ENCODE measurements at places on chromosomes 12 and 14.

DNA sequence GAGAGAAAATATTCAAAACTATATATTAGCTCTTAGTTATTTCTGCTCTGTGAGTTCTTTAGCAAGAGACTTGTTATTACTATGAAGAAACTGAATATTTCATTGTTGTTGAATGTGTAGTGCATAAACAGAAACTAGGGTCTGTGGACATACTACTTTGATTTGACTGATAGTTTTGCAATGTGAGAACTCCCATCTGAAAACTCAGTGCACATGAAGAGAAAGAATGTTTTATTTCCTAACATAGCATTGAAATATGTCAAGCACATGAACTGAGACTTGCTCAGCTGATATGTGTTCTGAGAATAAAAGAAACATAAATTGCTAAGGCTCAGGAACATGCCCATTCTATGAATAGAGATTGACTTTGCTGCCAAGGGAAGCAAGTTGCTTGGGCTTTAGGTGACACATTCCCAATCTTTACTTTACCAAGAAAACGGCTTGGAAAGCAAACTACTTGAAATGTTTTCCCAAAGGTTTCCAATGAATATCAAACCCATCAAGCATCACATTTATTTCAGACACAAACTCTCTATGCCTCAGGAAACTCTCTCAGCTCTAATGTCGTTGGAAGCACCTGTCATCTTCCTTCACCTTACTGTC, 290.4 kb downstream of the SLC16A7 start:
- DNase-seq: no peak

- DNase-seq: no peak
These were observed 14.2 kb downstream of the BCL11B start for GRCh38 chr14:99257673-99258221.

GRCh38 chr12:89924191-89924590, 215.6 kb upstream of the ATP2B1 start:
- DNase-seq: no peak

DNA sequence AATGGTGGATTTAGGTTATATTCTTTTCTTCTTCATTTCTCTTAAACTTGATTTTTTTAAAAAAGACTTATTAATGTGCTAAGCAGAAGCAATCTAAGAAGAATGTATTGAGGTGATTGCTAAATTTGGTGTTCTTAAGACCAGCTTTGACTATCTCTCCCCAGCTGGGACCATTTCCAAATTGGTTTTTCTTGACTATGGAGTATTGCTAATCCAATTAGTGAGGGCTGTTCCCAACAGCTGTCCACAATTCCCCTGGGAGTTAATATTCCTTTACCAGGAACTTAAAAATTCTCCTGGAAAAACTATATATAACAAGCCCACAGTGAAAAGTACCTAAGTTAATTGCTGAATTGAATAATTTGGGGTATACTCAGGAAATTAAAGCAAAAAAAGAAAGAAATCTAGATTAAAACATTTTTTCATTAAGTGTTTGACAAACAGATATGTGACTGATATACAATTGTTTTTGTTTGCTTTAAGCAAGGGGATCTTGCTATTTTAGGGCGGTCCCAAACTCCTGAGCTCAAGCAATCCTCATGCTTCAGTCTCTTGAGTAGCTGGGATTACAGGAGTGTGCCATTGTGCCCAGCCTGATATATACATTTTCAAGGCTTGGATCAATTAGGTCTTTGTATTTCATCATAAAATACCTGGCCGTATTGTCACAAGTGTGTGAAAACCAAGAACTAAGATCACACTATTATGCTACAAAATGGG, 105.0 kb downstream of the FAR2 start:
- no peak for DNase-seq

GRCh38 chr12:129145381-129145780, 292.1 kb downstream of the GLT1D1 start:
- DNase-seq: no peak

- no peak for DNase-seq
These were observed 45.1 kb upstream of the CHGA start for GRCh38 chr14:92877757-92878431.

DNA sequence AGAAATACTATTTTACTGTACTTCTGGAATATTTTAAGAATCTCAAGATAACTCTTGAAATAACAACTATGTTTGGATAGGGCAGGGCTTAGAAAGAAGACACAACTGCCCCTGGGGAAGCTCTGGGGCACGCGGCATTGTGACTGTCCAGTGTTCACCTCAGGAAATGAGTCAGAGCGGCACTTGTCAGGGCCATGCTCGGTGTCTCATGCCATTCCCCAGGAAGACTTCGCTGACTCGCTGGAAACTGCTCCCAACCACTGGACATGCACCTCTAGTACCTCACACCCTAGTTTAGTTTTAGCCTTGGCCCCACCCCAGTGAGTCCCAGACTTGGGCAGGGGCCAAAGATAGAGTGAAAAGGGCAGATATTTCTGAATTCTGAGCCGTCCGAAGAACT, 192.0 kb downstream of the TTC7B start:
- DNase-seq: no peak

DNA sequence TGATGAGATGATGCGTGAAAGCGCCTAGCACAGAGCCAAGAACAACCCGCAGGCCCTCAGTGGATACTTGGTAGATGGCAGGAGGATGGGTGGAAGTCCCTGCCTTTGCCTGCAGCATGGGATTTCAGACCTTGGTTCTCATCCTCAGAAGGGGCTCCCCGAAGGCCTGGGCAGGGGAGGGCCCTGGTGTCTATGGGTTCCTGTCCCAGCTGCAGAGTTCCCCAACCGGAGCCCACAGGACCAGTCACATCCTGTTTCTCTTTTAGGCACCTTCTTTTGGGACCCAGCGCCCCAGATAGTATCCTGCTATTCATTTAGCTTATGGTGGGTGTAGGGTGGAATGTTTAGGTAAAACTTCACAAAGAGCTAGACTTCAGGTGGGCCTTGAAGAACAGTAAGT, 55.5 kb downstream of the CALM1 start:
- DNase-seq: no peak

DNA sequence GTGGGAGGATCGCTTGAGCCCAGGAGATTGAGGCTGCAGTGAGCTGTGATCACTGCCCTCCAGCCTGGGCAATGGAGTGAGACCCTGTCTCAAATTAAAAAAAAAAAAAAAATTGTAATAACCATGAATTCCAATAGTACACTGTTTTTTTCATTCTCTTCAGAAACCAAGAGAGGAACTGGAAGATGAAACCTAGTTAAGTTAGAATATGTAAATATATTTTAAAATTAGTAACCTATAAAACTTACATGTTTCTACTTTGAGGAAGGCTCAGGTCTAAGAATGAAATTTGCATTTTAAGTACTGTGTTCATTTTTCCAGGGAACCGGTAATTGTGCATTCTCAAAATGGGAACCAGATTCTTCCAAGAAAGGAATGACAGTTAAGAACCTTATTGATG, 18.8 kb downstream of the KNTC1 start:
- no peak for DNase-seq

GRCh38 chr12:91172096-91172495, 10.5 kb downstream of the DCN start:
- no peak for DNase-seq

- no peak for DNase-seq
These were observed 22.0 kb upstream of the CALM1 start for GRCh38 chr14:90374813-90375212.

GRCh38 chr12:109702111-109702841, 11.3 kb upstream of the FAM222A start:
- no peak for DNase-seq

DNA sequence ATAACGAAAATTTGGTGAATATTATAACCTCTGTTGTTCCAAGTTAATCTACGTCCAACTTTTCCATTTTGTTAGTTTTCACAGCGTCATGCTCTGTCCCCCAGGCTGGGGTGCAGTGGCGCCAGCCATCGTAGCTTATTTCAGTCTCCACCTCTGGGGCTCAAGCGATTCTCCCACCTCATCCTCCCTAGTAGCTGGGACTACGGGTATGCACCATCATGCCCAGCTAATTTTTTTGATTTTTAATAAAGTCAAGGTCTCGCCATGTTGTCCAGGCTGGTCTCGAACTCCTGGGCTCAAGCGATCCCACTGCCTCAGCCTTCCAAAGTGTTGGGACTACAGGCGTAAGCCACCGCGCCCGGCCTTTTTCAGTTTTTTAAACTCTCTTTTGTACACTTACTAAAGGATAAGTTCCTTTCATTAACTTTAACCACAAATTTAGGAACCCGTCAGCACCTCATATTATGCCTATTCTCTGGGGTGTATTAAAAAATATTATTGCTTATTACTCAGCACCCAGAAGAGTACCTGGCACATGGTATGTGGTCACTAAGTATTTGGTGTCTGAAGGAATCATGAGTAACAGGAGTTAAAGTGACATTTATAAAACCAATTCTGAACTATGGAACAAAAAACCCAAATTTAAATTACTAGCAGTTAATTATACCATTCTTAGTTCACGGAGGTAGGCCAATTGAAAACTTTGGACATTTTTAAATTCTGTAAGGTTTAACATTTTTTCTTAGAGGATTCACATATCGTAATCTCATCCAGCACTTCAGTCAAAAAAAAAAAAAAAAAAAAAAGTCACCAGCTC, 925 bp upstream of the MIPOL1 start:
- DNase-seq: no peak

- DNase-seq: peak; percentile 3
These were observed 229.4 kb downstream of the CNTN1 start for GRCh38 chr12:40921563-40922163.

DNA sequence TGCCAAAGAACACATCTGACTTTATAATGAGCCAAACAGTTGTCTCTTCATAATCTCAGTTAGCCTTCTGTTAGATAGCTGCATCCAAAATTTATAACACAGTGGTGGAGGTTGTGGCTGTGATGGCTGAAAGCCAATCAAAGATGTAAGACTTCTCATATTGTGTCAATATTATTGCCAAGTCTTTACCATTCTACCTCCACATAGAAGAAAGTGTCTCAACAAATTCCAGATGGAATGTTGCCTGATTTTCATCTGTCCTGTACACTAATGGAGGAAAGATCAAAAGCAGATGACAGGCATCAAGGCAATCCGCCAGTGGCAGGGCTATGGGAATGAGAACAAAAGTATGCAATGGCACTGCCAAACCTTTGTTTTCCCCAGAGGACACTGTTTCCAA, 813.1 kb upstream of the NOVA1 start:
- no peak for DNase-seq

DNA sequence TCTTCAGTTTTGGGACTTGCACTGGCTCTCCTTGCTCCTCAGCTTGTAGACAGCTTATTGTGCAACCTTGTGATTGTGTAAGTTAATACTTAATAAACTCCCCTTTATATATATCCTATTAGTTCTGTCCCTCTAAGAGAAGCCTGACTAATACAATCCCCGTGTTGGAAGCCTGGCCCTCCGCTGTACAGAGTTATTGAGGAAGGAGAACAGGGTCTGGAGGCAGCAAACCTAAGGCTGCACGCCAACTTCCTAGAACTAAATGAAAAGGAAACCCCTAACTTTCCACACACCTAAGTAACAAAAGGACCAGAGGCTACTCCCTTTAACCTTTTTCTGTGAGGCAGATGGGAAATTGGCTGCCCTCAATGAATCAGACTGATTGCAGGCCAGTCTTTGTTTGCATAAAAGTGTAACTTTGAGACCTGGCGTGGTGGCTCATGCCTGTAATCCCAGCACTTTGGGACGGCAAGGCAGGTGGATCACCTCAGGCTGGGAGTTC, 42.6 kb upstream of the LIMA1 start:
- no peak for DNase-seq

DNA sequence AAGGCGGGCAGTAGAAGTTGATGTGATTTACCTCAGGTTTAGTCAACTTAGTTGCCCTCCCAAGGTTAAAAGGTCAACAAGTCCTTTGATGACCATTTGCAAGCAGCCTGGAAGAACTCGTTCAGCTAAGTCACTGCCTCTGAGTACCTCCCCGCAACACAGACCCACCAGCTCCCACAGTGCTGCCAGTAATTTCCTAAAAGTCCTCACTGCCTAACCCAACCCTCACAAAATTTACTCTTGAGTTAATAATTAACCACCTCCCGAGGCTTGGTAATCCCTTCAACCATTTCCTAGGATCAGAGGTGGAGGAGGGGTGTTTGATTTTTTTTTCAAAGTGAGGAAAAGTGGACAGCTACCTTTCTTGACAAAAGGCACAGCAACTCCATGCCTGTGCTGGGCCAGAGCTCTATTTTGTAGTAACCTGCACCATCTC, 55.8 kb downstream of the MAP3K9 start:
- DNase-seq: no peak

DNA sequence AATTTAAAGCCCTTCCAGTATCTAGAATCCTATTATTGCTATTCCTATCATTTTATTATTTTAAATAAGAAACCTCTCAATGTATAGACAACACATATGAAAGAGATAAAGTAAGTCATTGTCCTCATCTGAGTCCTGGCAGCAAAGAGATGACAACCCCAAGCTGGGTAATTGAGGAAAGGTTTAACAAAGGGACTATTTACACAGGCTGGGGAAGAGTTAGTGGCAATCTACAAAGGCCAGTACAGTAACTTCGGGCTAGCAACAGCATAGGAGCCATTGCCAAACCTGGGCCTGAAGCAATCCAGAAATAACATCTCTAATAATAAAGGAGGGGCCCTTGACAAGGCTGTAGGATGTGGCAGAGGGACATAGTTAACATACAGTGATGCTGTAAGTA, 11.2 kb downstream of the PDE6H start:
- no peak for DNase-seq

GRCh38 chr12:128715485-128715884, 108.3 kb downstream of the SLC15A4 start:
- no peak for DNase-seq

- DNase-seq: peak; percentile 54
These were observed at the start of gene ANKLE2 for GRCh38 chr12:132761032-132761920. TSS of gene ANKLE2 (minus strand) at chr12:132761832. CDS start at chr12:132761798, 34 bp downstream.

GRCh38 chr14:31059152-31059924, 33.2 kb upstream of the STRN3 start:
- DNase-seq: no peak

DNA sequence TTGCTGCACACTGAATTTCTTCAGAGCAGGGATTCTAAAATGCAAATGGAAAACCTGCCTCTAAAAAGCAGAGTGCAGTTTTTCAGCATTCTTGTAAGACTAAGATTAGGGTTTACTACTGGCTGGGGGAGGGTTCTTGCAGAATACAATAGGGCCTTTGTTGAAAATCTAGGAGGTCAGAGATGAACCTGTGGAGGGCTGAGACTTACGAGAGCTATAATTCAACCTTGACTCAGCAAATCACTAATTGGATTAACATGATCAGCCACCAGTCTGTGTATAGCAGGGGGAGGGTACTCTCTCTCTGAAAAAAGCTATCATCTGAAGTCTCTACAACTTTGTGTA, 92.6 kb upstream of the HIF1A start:
- DNase-seq: no peak

DNA sequence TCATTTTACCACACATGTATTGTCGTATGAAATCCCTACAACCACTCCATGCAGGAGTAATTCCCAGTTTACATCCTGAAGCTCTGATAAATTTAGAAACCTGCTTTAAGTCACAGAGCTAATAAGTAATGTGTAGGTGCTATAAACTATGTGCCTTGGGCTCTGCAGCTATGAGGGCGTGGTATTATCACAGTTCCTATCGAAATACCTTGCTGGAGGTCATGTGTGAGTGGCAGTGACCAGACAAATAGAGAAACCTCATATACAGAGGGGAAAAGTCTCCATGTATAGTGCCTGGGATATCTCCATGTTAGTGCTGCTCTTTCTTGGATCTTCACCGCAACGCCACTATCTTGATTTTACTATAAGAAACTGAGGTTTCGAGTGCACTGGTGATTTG, 883 bp upstream of the TBC1D15 start:
- DNase-seq: no peak

- DNase-seq: no peak
These were observed 99.2 kb downstream of the PPM1A start for GRCh38 chr14:60348211-60348610.

GRCh38 chr12:122981036-122981471, 573 bp downstream of the ARL6IP4 start:
- DNase-seq: no peak

- DNase-seq: no peak
These were observed 185.2 kb downstream of the TMTC3 start for GRCh38 chr12:88327276-88327675.

Measured in Jurkat, Clone E6-1 (cell line).